CD4-positive, alpha-beta T cell treated with Interleukin-1 beta for 1 hour (primary cell): ENCODE measurements at places on chromosomes 3 and 15.
A peak's percentile ranks its signal among the peaks of the same experiment; 100 is the strongest.

DNA sequence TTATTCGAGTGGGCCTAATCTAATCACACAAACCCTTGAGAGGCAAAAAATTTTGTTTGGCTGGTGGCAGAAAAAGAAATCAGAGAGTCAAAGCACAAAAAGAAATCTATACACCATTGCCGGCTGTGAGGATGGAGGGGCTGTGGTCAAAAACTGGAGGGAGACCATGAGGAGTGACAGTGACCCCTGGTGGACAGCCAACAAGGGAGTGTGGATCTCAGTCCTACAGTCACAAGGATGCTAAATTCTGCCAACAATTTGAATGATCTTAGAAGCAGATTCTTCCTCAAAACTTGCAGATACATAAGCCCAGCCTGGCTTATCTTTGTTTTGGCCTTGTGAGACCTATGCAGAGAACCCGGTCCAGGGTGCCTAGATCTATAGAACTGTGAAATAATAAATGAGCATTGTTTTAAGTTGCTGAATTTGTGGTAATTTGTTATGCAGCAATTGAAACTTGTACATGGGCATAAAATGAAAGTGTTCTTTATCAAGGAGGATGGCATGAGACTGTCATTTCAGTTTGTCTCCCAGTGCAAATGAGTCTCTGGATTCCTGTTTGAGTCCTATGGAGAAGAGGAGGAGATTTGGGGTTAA is 103.0 kb upstream of the ARHGEF26 start:
- DNase-seq, result peak; percentile 24

DNA sequence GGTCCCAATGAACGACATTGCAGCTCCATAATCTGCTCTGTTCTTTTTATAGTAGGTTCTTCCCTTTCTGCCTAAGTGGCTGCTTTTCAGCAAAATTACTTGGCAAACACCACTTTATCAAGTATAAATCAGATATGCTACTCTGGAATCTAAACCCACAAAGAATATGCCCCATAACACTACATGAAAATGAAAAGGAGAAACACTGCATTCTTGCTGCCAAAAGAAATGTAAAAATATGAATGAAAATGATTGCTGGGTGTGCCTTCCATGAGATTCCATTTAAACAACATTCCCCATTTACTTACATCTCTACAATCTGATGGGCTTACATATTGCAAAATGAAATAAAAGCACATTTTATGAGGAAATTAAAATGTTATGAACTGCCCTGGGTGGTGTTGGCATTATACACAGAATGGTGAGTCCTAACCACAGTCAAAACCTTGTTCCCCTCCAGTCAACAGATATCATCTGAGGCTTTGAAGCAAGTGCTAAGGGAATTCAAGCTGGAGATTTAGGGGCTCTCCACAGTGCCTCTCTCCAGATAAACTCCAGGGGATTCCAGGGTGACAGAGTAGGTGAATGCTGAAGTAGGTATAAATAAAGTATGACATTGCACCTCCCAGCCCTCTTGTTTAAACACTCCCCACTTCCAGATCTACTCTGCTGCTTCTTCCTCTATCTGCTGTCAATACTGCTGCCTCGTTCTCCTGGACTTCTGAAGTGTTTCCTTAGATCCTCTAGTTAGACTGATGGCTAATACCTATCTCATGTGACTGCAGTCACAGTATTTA is 136.5 kb downstream of the RORA start:
- DNase-seq, result no peak

DNA sequence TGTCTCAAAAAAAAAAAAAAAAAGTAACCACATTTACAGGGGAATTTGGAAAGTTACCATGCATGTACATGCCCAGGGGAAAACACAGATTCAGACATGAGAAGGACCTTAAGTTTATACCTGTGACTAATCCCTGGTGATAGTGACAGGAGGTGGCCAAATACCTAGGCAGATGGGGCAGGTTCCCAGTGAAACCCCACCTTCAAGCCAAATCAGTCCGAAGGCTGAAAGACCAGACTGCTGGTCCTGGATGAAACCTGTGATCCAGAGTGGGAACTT is 15.8 kb downstream of the SPCS1 start:
- DNase-seq, result no peak

DNA sequence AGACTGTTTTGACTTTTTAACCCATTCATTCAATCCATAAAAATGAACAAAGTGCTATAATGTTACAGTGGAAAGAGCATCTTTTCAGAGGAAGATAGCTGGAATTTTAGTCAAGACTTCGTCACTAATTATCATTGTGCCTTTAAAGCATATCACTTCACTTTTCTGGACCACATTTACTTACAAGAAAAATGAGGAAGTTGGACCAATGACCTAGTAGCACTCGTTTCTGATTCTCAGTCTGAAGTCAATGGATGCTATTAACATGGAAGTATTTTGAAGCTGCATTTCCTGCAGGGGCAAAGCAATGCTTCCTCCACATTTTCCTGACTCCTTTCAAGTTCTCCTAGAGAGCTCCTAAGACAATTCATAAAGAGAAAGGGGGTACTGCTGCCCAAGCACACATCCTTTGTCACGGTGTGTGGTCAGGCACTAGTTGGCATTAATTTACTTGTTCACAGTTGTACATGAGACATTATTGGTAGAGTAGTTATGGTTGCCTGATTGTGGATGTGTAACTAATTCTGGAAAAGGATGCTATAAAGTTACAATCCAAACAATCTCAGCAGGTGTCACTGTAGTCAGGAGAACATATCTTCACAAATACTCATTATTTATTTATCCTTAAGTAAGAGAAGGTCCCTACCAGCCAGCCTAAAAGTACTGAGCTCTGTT is 1049.1 kb downstream of the FHIT start:
- no peak for DNase-seq

- DNase-seq, result no peak
Measured at GRCh38 chr3:197913641-197914380, 36.2 kb upstream of the RPL35A start.

DNA sequence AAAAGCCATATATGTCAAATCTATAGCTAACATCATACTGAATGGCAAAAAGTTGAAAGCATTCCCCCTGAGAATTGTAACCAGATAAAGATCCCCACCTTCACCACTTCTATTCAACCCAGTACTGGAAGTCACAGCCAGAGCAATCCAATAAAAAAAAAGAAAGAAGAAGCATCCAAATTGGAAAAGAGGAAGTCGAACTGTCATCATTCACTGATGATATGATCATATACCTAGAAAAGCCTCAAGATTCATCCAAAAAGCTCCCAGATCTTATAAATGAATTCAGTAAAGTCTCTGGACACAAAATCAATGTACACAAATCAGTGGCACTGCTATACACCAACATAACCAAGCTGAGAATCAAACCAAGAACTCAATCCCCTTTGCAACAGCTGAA is 97.4 kb downstream of the CBLB start:
- DNase-seq, result no peak

GRCh38 chr3:25982756-25983155 is 192.9 kb downstream of the OXSM start:
- no peak for DNase-seq

- no peak for DNase-seq
Measured at GRCh38 chr3:135807879-135808278, 157.6 kb upstream of the PPP2R3A start.

DNA sequence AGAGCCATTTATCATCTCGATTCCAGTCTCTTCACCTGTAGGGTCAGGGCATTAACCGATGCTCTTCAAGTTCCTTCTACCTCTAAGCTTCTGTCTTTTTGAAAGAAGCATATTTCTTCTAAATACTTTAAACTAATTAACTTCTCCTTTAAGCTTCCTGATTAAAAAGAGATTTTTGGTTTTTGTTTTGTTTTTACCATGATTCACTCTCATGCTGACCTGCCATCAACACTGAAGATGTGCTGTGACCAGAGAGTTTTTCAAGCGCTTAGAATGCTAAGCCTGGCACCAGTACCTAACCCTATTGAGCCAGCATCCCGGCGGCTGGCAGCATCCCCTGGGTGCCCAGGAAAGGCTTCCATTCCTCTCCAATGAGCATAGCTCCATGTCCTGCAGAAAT is 89.3 kb downstream of the FOXP1 start:
- no peak for DNase-seq

DNA sequence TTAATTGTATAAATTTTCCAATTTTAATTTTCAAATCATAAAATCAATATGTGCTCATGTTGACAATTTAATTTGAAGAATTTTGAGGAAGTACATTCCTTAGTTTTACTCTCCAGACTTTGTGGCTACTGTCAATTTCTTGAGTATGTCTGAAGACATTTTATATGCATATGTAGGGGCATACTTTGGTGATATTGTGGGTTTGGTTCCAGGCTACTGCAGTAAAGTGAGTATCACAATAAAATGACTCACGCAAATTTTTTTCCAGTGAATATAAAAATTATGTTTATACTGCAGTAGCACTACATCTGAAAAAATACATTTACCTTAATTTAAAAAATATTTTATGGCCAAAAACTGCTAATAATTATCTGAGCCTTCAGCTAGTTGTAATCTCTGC is 123.2 kb upstream of the PLCL2 start:
- no peak for DNase-seq

GRCh38 chr15:68405378-68406250 is 26.3 kb downstream of the ITGA11 start:
- DNase-seq, result no peak

DNA sequence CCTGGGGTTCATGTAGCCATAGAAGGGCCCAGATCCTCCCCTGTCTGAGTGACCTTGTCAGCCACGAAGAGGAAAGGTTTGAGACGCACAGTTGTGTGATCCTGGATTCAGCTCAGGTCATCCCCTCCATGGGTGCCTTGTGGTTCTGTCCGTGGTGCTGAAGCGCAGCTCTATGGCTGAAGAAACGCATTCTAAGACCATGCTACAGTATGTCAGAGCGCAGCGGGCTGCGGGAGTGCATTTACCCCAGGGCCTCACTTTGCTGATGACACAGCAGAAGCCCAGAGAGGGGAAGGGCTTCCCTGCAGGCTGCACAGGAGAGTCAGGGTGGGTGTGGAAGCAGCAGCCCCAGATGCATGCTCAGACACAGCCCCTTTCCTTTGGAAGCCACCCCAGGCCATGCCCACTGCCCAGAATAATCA is 68.8 kb upstream of the IQSEC1 start:
- no peak for DNase-seq

DNA sequence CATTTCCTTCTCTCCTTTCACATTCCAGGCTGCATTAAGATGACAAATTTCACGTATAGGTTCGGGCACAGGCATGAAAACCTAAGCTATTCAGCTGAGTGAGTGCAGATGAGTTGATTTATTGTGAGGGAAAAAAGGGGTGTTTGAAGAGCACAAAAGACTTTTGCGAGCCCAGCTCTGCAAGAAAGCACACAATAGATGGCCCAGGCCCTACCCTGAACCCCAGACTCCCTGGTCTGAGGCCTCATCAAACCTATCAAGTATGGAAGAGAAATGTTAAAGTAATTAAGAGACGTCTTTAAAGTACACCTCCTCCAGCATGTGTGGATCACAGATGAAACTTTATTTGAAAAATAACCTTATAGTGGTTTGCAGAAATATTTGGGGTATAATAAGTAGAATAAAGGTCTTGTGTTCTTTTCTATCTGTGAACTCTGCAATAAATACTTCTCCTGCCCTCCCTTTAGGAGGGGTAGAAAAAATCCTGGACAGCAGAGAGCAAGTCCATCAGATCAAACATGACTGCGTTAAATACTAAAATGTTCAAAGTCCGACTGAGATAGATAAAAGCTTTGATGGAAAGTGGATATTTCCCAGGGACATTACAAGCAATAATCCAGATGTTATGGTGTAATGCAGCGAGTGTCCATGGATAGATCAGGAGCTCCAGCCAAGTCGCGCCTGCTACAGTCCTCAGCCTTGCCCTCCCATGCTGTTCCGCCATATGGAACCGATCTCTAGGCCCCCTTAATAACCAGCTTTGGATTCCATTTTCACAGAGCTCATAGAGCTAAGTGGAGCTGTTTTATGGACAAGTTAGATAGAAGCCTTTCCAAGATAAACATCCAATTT is 121.5 kb downstream of the MCTP2 start:
- DNase-seq, result no peak

DNA sequence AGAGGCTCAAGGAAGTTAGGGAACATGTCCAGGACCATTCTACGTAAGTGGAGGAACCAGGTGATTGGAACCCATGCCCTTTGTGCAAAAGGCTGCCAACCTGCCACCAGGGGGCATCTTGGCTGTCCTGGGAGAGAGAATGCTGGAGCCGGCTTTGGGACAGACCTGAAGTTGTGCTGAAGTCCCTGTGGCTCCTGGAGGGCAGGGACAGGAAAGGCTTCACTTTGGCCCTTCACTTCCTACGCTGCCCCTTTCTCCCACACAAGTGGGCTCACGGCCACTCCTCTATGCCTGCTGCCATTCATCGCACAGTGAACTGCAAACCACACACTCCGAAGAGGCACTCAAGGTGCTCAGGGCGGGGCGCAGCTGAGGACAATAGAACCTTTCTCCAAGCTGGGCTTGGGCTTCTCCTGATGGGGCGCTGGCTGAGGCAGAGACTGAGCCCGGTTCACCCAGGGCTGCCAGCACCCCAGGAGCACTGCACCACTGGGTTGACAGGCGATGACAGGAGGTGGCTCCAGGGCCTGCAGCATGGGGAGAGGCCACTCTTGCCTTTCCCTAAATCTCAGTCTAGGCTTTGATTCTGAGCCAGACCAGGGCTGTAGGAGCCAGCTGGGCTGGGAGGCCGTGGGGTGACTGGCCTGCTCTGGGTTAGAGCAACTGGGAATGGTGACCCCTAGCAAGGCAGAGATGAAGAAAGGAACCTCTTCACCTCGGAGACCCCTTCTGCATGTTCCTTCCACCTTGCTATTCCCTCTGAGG is 8.4 kb downstream of the SHF start:
- DNase-seq, result peak; percentile 55

DNA sequence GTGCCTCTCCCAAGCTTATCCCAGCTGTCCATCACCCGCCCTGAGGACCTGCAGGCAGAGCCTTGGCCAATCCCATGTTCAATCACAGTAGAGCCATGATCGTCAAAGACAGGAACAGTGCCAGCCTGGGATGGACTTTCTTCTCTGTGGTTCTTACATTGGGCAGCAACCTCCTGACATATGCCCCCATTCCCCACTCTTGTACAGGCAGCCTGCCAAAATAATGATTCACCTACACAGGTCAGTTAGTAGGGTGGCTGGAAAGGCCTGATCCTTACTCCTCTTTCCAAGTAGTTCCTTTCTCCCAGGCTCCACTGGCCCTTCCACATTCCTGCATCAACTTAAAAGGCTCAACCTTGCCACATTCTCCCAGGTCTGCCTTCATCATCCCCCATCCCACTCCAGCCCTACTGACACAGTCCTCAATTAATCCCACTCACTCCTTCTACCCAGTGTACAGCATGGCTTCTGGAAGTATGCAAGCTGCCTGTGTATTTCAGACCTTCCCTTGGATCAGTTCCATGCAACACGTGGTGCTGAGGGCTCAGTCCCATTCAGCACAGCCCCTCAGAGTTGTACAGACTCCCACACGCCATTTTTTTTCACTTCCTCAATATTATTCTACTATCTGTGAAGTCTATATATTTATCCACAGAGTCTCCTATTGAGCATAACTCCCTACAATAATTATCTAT is 189.8 kb downstream of the NTRK3 start:
- no peak for DNase-seq

DNA sequence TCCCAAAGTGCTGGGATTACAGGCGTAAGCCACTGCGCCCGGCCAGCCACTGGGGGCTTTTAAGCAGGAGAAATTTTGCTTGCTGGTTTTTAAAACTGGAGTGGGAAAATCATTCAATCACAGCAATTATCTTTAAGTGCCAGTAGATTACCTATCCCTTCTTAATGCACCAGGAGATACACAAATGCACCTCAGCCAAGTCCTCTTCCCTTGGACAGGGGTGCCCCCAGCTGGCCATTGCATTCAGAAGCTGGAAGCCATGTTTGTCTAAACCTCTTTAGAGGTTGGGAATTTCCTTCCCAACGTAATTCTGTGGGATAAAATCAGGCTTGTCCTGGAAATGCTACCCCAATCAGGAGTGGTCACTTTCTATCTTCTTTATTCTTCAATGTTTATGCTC is 26.6 kb downstream of the MIX23 start:
- peak; percentile 37 for DNase-seq
